ENCODE measurements at places on chromosomes 4 and X.

GRCh38 chrX:13285229-13285628 lies 34.6 kb downstream of the ATXN3L start:
- DNase-seq, result no peak

- no peak for DNase-seq
Measured at GRCh38 chrX:142296421-142296820, 91.3 kb upstream of the MAGEC2 start.

- DNase-seq, result no peak
Measured at GRCh38 chr4:89797117-89797516, 39.8 kb downstream of the SNCA start.

GRCh38 chrX:56978172-56978571 lies 17.2 kb downstream of the SPIN3 start:
- DNase-seq, result peak; percentile 10

DNA sequence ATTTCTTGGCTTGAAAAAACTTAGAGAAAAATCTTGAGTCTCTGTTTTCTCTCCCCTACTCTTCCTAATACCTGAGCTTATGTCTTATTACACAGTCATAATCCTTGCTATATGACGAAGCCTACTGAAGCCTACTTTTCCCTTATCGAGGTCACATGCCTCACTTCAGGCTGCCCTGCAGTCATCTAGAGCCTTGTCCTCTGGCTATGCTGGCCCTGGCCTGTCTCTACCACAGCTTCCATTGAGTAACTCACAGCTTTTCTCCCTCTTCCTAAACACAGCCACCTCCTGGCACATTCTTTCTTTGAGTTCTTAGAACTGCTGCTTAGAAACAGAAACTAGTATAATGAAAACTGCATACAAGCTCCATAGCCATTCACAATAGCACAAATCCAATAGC lies 1698.3 kb downstream of the STIM2 start:
- DNase-seq, result no peak

DNA sequence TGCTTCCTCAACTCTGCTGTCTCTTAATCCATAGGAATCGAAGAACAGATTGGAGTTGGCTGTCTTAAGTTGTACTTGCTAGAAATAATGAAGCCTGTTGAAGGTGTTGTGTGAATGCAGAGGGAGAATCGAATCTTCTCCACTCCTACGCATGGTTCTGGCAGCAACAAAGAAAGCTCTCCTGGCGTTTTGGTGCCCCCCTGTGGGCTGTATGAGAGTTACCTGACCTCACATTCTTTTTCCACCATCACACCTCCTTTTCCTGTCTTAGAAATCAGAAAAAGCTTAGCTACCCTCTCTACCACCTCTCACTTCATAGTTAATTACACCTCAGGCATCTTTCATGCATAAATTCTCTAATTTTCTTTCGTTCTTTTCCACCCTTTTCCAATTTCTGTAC lies 16.3 kb downstream of the KLF8 start:
- DNase-seq, result no peak

GRCh38 chrX:135544338-135544948 lies 24.0 kb downstream of the INTS6L start:
- no peak for DNase-seq

- no peak for DNase-seq
Measured at GRCh38 chr4:101271516-101271915, 75.8 kb downstream of the PPP3CA start.

GRCh38 chrX:71017396-71017939 lies 50.7 kb downstream of the SNX12 start:
- DNase-seq, result no peak

DNA sequence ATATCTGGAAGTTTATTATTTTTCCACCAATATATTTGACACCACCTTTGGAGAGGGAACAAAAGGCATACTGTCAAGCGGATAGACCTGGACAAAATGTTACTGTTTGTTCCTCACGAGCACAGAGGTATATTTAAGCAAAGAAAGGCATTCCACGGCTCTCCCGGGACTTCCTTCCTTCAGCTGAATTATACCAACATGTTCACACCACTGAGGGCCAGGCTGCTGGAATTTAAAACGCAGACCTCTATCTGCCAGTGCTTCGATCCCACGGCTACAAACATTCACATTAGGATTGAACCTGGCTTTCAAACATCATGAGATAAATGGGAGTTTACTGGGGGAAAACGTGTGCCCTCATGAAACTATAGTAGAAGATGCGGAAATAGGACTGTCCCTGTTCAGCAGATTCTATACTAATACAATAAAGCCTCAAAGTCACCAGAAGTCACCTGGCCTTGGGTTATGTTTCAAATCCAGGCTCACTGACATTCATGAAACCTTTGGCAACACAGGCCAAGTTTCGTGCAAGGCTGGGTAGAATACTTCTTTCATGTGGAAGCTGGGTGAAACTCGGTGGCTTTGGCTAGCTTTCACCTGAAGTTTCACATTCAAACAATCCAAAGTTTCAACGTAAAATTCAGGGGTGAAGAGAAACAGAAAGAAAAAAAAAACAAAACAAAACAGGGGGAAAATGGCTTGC lies 39.5 kb downstream of the SORBS2 start:
- no peak for DNase-seq

- DNase-seq, result peak; percentile 2
Measured at GRCh38 chrX:154436983-154437752, at the start of gene GDI1. GDI1 (plus strand) TSS chrX:154437154; CDS start chrX:154437255, 101 bp downstream.

- no peak for DNase-seq
Measured at GRCh38 chr4:164441109-164441508, 312.8 kb upstream of the SMIM31 start.

GRCh38 chr4:184444953-184445309 lies 29.4 kb downstream of the IRF2 start:
- no peak for DNase-seq

- DNase-seq, result no peak
Measured at GRCh38 chr4:156290811-156291210, 337.1 kb upstream of the CTSO start.

GRCh38 chr4:55791666-55792065 lies 27.9 kb upstream of the EXOC1L start:
- DNase-seq, result no peak

GRCh38 chr4:183627979-183628588 lies 30.9 kb downstream of the RWDD4 start:
- DNase-seq, result no peak

- DNase-seq, result no peak
Measured at GRCh38 chrX:139382529-139382928, 148.0 kb upstream of the F9 start.

- DNase-seq, result no peak
Measured at GRCh38 chrX:8364369-8365141, 100.1 kb upstream of the VCX3B start.

DNA sequence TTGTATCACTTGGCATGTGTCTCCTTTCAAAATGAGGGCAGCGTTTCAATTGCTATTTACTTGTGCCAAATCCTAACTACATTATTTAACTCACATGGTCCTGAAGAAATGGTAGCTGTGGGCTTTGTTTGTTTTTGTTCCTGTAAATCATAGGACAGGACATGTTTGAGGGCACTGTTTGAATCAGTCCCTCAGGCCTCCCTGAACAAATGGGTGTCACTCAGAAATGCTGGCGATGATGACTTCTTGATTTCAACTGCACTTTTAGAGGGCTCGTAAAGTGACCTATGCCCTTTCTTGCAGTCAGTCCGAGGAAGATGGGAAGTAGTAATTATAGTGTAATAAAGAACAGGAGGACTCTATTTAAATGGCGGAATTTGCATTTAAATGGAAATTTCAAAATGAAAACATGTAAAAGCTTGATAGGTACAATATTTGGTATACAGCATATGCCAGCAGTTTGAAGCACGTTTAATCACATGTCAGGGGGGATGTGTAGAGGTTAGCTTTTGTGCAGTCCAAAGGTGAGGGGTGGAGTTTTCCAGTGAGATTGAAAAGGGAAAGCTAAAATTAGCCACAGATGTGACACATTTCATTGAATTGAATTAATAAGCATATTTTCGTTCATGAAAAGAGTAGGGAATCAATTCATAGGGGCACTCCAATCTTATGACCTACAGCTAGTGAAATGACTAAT lies 1958.7 kb upstream of the IGFBP7 start:
- DNase-seq, result no peak

- DNase-seq, result no peak
Measured at GRCh38 chrX:39167791-39168190, 366.5 kb downstream of the MID1IP1 start.

- DNase-seq, result no peak
Measured at GRCh38 chr4:183600189-183600685, 58.7 kb downstream of the RWDD4 start.

- no peak for DNase-seq
Measured at GRCh38 chr4:18180892-18181291, 159.3 kb upstream of the LCORL start.

DNA sequence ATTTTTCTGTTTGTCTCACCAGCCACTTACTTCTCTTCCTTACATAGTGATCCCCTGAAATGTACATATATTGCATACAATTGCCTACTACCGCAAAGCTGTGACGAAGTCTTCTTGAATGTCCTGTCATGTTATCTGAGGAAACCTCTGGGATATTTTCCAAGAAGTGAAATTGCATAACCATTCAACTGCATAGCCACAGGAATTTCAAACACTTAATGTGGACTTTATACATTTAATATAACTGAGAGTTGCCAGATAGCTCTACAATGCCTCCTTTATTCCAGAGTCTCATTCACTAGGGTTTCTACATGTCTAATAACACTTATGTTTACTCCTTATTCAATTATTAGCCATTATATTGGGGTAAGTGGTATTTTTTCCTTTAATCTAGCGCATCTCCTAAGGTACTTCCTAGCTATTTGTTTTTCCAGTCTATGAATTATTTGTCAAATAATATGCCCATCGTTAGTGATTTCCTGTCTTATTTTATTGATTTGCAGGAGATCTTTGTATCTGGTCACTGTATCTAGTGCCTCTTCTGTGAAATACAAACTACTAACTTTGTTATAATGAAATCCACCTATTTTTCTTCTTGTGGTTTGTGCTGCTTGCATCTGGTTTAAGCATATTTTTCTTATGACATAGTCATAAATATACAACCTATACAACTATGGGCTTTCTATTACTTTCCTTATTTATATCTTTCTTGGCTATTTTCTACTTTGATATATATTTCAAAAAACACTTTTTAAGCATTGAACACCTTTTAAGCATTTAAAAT lies 69.2 kb upstream of the GRID2 start:
- no peak for DNase-seq

DNA sequence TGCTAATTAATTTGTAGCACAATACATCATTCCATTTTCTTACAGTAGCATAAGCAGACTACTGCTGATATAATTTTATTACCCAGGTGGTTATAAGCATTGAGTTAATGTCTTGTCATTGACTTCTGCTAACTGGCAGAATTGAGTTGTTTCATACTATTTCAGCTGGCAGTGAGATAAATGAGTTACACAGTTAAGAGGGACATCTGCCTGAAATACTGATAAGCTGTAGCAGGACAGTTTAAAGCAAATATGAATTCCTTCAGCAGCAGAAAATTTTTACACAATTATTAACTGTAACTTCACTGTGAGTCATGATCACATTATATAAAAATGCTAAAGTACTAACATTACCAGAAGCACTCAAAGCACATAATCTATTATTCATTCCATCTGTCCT lies 326.8 kb downstream of the INPP4B start:
- no peak for DNase-seq

DNA sequence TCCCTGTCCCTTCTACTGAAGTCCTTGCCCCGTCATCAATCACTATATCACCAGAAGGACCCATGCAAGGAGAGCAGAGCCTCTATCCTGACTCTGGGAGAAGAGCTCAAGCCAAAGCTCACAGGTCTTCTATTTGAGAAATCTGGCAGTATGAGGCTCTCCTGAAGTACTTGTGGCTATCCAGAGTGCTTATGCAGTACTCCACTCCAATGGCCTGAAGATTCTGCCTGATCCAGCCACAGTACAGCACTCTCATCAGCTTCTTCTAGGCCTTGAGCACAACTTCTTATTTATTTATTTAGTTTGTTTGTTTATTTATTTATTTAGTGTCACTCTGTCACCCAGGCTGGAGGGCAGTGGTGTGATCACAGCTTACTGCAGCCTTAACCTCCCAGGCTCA lies 13.0 kb downstream of the USP26 start:
- no peak for DNase-seq

DNA sequence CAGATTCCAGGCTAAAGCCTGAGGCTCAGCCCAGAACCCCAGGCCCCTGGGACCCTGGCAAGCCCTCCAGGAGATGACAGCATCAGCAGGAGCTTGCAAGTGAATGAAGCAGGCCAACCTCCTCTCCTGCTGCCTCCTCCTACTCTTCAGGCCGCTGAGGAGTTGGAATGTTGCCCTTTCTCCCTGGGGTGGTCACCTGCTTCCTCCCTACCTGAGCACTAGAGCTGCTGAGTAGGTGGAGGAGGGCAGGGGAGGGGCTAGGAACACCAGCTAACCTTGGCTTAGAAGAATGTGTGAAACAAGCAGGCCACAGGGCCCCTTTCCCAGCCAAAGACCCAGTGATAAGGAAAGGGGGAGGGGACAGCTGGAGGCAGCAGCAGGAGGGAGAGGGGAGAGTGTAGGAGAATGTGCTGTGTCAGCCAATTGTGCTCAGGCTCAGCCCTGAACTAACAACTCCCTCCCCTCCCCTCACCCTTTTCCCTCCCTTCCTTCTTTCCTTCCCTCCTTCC lies 58.0 kb downstream of the PJA1 start:
- no peak for DNase-seq

GRCh38 chr4:100117750-100118149 lies 72.5 kb downstream of the DDIT4L start:
- DNase-seq, result no peak

DNA sequence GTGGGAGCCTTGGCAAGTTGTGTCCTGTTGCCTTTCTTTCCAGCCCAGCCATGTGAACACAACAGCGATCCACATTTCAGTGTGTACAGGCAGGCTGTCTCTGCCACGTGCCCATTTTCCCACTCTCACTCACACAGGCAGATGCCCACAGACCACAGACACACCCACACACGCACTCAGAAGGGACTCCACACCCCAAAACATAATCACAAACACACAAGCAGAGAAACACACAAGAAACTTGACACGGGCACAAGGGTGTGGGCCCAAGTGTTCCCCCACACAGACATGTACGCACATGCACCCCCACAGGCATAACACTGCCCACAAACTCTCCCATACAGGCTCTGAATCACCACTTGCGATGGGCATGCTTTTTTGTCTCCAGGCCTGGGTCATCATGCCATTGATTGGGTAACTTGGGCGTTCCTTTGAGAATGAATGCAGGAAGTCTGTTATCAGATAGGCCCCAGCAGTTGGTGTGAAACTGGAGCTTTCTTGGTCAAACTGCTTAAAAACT lies 84.3 kb downstream of the NBDY start:
- no peak for DNase-seq

DNA sequence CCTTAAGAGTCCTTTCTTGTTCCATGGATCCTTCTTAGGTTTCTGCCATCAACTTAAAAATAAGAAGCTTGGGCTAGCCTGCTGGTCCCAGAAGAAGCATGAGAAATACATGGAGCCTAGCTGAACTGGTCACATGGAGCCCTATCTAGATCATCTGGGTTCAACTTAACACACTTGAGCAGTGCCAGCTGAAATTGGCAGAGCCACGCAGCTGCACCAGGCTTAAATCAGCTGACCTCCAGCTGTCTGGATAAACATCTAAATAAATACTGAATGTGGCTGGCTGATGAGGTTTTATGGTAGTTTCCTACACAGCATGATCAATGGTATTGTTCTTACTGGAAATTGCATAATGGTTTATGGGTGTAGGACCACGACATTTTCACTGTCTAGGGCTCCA lies 598.4 kb upstream of the FAM241A start:
- no peak for DNase-seq
